Stimulated activated CD8-positive, alpha-beta memory T cell treated with anti-CD3 and anti-CD28 coated beads, Interleukin-7, amount 100 ng/mL, for 24 hours (primary cell): ENCODE measurements at places on chromosomes 7 and 10.

DNA sequence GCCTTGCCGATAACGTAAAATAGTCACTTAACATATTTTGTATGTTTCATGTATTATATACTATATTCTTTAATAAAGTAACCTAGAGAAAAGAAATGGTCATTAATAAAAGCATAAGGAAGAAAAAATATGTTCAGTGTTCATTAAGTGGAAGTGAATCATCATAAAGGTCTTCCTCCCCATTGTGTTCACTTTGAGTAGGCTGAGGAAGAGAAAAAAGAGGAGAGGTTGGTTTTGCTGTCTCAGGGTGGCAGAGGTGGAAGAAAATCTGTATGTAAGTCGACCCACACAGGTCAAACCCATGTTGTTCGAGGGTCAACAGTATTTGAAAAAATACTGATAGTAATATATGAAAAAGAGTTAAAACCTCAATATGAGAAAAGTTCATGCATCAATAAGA is 90.3 kb downstream of the GLCCI1 start:
- no peak for DNase-seq

DNA sequence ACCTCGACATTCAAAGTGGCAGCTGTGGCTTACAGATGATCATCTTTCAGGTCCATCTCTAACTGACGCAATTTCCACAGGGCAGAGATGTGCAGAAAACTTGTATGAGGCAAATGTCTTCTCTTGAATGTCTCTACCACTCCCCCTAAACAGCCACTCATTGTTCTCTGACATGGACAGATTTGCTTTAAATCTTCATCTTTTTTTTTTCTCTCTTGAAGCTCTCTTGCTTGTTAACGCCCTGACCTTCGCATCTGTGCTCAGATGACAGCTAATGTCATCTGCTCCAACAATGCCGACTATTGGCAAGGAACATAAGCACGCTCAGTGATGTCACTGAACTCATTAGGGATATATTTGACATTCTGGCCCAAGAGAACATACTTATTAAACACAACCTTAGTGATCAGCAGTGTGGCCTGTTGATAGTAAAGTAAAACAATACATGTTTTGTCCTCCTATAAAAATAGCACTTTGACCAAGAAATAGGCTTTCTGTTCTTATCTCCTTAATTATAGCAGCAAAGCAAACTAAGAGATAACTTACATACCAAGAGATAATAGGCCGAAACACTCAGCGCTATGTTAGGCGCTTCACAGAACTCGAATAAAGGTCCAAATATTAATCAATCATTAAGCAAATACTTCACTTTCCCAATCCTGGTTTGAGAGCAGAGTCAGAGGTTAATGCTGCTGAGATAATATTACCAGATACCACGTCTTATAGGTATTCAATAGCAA is 583.5 kb downstream of the PARD3 start:
- no peak for DNase-seq

GRCh38 chr10:83978681-83979383 is 160.5 kb upstream of the GHITM start:
- DNase-seq: no peak

GRCh38 chr7:74604326-74605020 is 53.0 kb upstream of the GTF2I start:
- DNase-seq: no peak

- no peak for DNase-seq
Observed at GRCh38 chr7:12713625-12714378, 26.4 kb downstream of the ARL4A start.

DNA sequence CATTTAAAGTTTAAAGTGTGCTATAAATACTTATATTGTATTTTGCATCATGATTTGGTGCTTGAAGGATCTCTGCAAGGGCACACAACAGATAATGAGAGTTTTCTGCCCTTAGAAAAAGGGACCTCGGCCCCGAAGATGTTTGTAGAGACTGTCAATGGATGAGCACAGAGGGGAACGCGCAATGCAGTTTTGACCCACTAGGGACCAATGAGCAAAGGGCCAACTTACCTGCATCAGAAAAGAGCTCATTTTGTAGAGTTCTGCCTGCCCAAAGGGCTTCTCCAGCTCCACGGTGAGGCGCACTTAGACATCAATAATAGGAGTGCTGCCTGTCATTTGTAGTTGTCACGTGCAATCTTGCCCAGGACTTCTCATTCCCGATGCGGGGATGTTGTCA is 91.1 kb downstream of the BUB3 start:
- DNase-seq: no peak

DNA sequence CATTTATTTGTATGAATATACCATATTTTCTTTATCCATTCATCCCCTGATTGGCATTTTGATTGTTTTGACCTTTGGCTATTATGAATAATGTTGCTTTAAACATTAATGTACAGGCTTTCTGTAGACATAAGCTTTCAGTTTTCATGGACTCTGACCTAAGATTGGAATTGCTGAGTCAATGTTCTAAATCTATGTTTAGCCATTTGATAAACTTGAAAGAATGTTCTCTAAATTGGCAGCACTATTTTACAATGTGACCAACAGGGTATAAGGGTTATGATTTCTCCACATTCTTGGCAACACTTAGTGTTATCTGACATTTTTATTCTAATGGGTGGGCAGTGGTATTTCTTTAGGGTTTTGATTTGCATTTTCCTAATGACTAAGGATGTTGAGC is 229.7 kb upstream of the ETV1 start:
- DNase-seq: no peak
